Upper lobe of left lung (tissue), 6 donors: ENCODE measurements at places on chromosomes 3 and 15.

GRCh38 chr3:16122155-16122554 lies 52.3 kb upstream of the GALNT15 start:
- H3K4me1 ChIP-seq: no peaks in the 10 kb centered on the region
- H3K27ac ChIP-seq: no peak overlapping the region
- no peak overlapping the region for H3K4me3 ChIP-seq
- H3K27me3 ChIP-seq: no peaks in the 10 kb centered on the region
- H3K36me3 ChIP-seq: no peaks in the 10 kb centered on the region
- DNase-seq: no peak

DNA sequence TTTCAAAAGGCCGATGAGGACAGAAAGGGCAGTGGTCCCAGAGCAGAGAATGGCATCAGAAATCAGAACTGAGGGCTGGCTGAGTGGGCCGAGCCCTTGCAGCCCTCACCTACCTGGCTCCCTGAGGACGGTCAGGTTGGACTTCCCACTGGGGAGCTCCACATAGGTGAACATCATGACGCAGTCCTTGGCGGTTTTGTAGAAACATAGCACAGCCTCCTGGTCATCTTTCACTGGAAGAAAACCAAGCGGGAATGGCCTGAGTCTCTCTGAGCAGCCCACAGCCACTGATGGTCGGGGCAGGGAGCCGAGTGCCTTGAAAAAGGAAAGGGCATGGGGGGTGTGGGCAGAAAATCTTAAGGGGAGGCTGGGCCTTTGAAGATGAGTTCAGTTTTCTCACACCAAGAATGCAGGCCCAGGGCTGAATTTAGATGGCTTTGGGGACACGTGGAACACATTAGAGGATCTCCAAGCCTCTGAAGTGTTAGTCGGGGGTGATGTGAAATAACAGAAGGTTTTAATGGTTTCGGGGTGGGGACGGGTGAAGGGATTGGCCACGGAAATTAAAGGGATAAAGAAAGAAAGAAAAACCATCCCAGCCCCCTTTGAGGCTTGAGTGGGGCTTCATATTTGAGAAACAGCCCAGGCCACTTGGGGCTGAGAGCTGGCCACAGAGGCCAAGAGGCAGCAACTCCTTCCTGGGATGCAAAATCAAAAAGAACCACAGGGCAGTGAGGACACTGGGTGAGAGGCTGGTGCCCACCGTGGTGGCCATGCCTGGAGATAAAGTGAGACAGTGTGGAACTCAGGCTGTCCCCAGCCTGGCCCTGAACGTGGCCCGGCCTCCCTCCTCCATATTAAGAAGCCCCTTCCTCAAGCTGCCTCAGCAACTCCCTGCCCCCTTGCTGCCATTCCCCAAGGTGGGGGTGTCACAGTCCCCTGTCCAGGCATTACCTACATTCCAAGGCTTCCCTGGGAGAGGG lies 36.2 kb downstream of the UMPS start:
- H3K4me3 ChIP-seq: no peak overlapping the region
- H3K36me3 ChIP-seq: no peaks in the 10 kb centered on the region
- no peak for DNase-seq
- no peaks in the 10 kb centered on the region for H3K27me3 ChIP-seq
- peaks cover 13% of the 10 kb centered on the region for H3K4me1 ChIP-seq

DNA sequence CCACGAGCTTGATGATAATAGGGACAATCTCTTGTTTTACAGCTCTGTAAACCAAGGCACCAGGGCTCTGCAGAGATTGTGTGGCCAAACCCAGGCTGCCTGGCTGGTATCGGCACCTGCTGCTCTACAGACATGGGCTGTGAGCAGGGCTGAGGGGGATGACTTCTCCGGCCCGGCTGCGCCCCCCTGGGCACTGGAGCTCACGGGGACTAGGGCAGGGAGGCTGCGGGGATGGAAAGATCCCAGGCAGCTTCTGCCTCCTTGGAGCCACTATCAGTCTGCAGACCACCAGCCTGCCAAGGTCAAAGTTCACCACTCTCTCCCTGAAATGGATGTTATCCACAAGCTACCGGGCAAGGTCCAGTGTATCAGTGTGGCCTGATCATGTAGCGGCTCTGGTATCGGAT lies 22.0 kb upstream of the PIGZ start:
- no peaks in the 10 kb centered on the region for H3K27me3 ChIP-seq
- H3K36me3 ChIP-seq: no peaks in the 10 kb centered on the region
- no peak overlapping the region for H3K4me3 ChIP-seq
- DNase-seq: no peak
- H3K4me1 ChIP-seq: no peaks in the 10 kb centered on the region

DNA sequence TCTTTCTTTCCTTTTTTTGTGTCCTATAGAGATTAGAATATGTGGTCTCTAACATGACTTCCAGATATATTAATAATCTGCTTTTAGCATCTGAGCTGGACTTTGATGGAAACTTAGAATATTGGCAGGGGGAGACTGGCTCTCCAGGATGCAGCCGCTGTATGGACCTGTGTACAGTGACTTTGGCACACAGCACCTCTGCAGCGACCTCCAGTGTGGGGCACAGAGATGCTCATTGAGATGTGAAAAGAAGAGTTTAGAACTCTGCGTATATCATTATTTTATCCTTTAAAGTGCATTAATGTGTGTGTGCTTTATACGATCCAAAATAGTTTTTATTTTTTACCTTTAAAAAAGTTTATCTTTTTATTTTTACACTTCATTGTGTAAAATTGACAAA lies 18.3 kb downstream of the CFAP161 start:
- no peak for DNase-seq
- H3K4me3 ChIP-seq: no peak overlapping the region
- no peaks in the 10 kb centered on the region for H3K27me3 ChIP-seq
- H3K36me3 ChIP-seq: no peaks in the 10 kb centered on the region
- no peak overlapping the region for H3K27ac ChIP-seq
